Omental fat pad (tissue), 4 donors: ENCODE measurements at places on chromosomes 12 and 14.

- no peak for DNase-seq
These were observed 130.9 kb downstream of the DENND5B start for GRCh38 chr12:31460024-31460423.

DNA sequence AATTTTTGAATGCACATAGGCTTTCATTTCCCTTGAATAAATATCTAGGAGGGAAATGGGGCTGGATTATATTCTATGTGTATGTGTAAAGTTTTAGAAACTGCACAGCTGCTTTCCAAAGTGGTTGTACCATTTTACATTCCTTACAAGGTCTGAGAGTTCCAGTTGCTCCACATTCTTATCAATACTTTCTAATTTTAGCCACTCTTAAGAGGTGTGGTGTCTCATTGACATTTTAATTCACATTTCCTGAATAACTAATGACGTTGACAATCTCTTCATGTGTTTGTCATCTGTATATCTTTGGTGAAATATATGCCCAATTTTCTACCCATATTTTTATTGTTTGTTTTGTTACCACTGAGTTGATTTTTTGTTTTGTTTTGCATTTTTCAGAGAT lies 74.6 kb upstream of the VASH1 start:
- no peak for DNase-seq

GRCh38 chr14:21233457-21234076 lies 35.7 kb downstream of the HNRNPC start:
- DNase-seq: no peak

- DNase-seq: no peak
These were observed 105.3 kb upstream of the RTL1 start for GRCh38 chr14:101008631-101009336.

DNA sequence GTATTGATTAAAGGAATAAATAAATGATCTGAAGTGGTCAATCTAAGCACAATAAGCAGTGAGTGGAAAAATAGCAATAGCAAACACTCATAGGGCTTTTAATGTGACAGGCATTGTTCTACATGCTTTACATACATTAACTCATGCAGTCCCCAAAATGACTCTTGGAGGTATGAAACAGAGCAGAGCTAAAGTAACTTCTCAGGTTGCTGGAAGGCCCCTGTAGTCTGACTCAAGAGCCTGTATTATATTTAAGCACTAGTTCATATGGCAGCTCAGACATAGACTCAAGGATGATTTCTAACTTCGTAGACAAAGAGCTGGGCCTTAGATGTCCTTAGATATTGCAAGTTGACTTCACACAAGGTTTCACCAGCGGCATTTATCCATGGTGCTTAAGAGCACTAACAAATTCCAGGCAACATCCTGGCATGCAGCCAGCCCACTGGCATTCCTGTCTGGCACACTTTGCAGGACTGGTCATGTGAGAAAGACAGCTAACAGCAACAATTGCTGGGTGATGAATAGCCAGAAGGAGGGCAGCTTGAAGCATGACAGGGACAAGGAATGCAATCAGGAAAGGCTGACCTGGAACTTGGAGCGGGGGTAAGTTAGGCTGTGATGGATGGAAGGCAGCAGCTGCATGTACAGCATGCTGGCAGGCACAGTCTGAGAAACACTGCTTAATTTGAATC lies 22.9 kb upstream of the KTN1 start:
- DNase-seq: no peak

- DNase-seq: peak; percentile 29
These were observed 32.1 kb upstream of the GSG1 start for GRCh38 chr12:13135371-13136178.

GRCh38 chr12:507391-507796 lies 47.7 kb downstream of the B4GALNT3 start:
- no peak for DNase-seq

GRCh38 chr14:43687921-43688320 lies 819.2 kb downstream of the FSCB start:
- DNase-seq: no peak

GRCh38 chr12:122820838-122821271 lies 14.4 kb upstream of the HIP1R start:
- no peak for DNase-seq

GRCh38 chr14:22483863-22484593 lies 105.0 kb downstream of the DAD1 start:
- no peak for DNase-seq

DNA sequence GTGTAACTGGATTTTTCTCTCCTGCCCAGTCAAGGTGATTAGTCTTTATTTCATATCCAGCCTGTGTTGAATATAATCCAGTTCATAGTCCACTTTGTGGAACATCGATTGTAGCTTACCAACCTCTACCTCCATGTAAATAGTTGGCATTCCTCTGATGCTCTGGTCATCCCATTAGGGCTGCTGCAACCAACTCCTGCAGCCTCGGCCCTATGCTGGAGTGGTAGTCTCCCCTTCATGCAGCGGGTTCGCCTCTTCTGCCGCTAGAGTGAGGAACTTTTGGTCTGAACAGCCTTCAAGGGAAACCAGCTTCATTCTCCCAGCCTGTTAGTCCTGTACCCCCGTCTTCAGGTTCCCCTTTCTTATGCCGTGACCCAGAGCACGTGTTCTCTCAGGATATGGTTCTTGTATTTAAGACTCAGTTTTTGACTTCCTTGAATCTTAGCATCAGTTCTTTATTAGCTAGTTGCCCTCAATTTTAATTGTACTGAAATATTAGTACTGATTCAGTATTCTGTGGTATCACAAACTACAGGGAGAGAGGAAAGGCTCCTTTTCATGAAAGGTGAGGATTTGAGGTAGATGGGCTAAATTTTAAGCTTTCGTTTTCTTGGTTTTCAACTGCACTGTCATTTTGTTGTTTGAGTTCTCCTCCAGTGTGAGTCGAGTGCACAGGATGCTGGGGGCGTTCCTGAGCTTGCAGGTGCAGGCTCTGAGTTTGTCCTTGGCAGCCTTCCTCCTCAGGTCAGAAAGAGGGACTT lies 33.2 kb downstream of the ZNF664 start:
- no peak for DNase-seq

- DNase-seq: no peak
These were observed 35.3 kb upstream of the INF2 start for GRCh38 chr14:104654119-104654518.

DNA sequence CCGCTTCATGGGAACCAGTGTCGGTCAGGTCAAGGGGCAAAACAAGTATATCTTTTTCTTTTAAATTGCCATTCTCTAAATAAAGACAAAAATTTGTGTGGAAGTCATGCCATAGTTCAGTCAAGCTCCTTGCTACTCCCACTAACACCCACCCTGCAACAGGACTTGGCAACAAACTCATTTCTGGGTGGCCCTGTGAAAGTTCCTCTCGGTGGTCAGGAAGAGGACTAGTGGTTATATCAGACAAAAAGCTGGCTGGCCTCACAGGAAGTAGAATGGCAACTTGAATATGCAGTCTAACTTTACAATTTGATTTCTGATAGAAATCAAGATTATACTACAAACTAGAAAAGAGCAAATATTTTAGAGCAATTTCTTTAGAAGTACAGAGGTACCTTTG lies 11.2 kb downstream of the DHRS7 start:
- no peak for DNase-seq

GRCh38 chr14:70711451-70711850 lies 69.7 kb downstream of the TTC9 start:
- DNase-seq: no peak

GRCh38 chr12:113172185-113172584 lies 13.1 kb downstream of the DDX54 start:
- DNase-seq: no peak

GRCh38 chr12:65171073-65171472 lies 1.7 kb downstream of the LEMD3 start:
- DNase-seq: no peak

- no peak for DNase-seq
These were observed 115.3 kb upstream of the PLXNC1 start for GRCh38 chr12:94033101-94033500.

DNA sequence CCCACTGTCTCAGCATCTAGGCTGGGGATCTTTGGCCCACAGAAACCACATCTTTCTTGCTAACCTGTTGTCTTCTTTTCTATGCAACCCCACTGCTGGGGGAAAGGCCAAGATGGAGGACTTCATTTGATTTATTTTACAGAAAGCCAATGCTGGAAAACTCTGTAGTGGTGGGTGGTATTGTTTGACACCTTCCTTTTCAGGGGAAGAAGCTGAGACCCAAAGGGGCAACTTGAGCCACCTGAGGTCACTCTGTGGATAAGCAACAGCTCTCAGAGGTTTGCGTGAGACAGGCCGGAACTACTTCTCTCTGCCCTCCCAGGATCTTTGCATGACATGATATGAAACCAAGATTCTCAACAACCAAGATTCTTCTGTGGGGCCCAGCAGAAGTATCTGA lies 645.2 kb downstream of the VRK1 start:
- DNase-seq: no peak

- DNase-seq: no peak
These were observed 4.6 kb downstream of the AQP2 start for GRCh38 chr12:49954863-49955830.

DNA sequence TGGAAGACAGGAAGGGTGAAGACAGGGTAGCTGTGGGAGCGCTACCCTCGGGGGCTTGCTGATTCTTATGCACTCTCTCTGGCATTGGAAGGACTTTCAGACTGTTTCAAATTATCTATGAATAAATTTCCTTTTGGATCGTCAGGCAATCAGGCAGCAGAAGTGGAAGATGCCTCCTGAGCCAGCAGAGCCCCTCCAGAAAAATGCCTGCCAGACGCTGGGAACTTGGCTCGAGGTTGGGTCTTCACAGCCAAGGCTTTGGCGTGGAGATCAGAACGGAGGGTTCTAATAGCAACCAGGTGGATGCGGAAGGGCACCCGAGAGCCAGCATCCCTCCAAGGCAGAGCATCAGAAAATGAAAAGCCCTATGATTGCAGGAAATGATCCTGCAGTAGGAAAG lies 119.2 kb upstream of the RFLNA start:
- no peak for DNase-seq

GRCh38 chr14:41758011-41758665 lies 151.5 kb downstream of the LRFN5 start:
- DNase-seq: no peak

DNA sequence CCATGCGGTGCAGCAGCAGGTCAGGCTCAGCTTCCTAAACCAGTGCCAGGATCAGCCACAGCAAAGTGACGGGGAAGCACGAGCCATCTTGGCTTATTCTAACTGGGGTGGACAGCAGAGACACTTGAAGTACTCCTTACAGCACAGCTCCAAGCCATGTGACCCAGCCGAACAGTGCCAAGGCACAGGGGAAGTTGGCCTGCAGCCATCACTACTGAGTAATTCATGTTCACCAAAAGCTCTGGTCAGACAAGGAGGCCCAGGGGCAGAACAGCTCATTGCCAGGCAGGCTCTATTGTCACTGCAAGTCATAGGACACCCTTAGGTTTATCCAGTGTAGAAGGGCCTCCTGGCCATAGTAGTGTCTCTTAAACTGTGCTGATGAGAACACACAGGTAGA lies 23.4 kb upstream of the SLC35F4 start:
- no peak for DNase-seq

GRCh38 chr14:37437490-37437889 lies 157.6 kb downstream of the FOXA1 start:
- no peak for DNase-seq

DNA sequence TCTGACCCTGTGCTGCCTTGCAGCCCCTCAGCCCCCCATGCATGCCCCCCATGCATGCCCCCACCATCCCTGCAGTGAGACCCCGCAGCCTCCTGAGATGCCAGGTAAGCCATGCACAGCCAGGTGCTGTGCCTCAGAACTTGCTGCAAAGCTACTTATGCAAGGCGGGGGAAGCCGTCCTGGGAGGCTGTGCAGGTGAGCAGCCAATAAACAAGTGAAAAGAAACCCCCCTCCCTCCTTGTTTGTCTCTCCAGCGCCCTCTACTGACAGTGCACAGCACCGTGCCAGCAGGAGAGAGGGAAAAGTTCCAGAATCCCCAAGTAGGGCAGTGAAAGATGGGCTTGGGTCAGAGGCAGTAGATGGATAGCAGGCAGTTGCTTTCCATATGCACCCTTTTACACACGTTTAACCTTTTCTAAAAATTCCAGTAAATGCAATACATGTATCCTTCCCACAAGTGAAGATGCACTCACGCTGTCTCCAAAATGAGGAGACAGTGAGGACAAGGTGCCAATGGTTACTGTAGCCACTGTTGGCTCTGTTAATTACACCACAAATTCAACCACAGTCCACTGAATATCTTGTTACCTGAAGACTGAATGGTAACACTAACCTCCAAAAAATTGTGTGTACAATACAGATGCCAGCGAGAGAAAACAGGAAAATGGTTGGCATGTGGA lies 18.0 kb downstream of the TNFAIP2 start:
- DNase-seq: no peak

- DNase-seq: no peak
These were observed 3.9 kb upstream of the KRT4 start for GRCh38 chr12:52817699-52818238.

GRCh38 chr14:70043001-70043400 lies 145.8 kb downstream of the SLC8A3 start:
- DNase-seq: no peak

GRCh38 chr12:55687746-55688145 lies 20.0 kb downstream of the ITGA7 start:
- no peak for DNase-seq

DNA sequence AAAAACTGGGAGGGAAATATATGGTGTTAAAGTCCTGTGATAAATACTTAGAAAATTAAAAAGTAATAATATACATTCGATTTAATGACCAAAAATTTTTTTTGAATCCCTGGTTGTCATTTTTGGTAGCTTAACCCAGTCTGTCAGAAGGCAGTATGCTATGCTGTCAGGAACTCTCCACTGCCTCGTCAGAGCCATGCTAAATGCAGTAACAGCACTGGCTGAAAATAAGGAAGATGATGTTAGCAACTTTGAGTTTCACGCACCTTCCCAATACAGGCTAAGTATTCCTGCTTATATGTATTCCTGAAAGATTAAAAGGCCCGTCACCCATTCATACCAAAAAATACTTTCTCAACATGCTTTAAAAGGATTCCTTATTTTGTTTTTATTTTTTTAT lies 34.2 kb downstream of the SAV1 start:
- no peak for DNase-seq

DNA sequence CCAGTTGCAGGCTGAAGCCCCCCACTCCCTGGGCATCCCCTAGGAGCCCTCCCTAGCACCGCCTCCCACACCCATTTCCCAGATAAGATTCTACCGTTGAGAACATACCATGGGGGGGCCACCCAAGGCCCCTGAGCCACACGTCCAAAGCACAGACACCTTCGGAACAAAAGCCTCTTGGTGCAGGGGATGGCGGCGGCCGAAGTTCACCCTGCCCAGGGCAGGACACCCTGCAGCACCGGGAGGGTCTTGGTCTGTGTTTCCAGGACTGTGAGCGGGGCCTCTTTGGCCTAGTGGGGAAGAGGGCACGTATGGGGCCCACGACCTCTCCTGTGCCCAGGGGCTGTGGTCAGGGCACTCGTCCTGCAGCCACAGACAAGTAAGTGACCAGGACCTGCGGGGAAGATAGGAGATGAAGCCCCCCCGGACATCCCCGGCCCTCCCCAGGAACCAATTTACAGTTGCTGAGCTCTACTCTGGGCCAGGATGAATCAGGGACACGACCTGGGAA lies 154.3 kb upstream of the C14orf180 start:
- DNase-seq: peak; percentile 5

GRCh38 chr12:47822863-47823262 lies 3.2 kb upstream of the HDAC7 start:
- no peak for DNase-seq

GRCh38 chr12:131860472-131861260 lies 32.5 kb downstream of the MMP17 start:
- DNase-seq: no peak

GRCh38 chr14:38512236-38512635 lies 256.3 kb upstream of the CLEC14A start:
- no peak for DNase-seq
